ENCODE measurements at places on chromosomes 1 and 21. TPM values are rescaled to one million over a fixed set of nuclear protein-coding genes. Genes with fewer than 3 reads are reported as not detected.

BCL2L15 gene
- 0.03 TPM for polyA plus RNA-seq

C4BPA gene
- polyA plus RNA-seq: not detected

GRCh38 chr1:82346141-82346540 lies 545.4 kb downstream of the ADGRL2 start:
- no peaks in the 10 kb centered on the region for H3K27me3 ChIP-seq
- no peak overlapping the region for H3K4me3 ChIP-seq
- DNase-seq: no peak
- H3K4me1 ChIP-seq: no peaks in the 10 kb centered on the region
- H3K36me3 ChIP-seq: no peaks in the 10 kb centered on the region

DNA sequence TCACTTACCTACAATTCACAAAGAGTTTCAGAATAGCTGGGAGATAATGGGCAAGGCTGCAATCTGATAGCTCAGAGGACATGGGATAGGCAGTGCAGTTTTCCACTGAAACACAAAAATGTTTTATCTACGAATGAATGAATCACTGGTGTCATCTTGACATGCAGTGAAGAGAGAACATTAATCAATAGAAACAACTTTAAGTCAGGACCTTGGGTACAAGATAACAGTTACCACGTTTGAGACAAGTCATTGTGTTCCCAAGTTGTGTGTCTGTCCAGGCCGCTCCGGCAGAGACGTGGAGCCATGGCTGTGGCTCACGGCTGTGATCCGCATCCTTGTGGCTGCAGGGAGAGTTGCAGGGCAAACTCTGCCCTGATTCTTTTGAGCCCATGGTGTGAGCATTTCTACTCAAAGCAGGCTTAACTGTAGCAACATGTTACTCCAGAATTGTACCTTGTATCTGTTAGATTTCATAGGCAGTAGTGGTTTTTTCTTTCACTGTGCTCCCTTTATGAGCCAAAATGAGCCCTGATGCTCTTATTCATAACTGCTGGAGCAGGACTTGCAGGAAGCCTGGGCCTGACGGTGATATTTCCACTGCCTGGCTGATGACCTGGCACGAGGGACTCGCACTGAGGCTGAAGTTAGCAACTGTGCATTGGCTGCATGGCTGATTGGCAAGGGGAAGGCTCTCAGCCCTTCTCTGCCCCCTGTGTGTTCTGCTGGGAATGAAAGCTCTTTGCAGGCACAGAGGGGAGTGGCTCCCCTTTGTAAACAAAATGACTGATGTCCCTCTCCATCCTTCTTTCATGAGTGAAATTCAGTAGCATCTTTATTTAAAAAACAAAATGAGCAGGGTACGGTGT lies 465.2 kb downstream of the AJAP1 start:
- DNase-seq: no peak
- no peaks in the 10 kb centered on the region for H3K4me1 ChIP-seq
- H3K36me3 ChIP-seq: no peaks in the 10 kb centered on the region

GRCh38 chr1:64966158-64966971 lies at the start of gene JAK1:
JAK1 (minus strand) TSS chr1:64966549; CDS start chr1:64886264, 80,285 bp downstream.
- H3K4me1 ChIP-seq: peaks cover 2% of the 10 kb centered on the region
- DNase-seq: peak; percentile 73
- peak within 1 kb of the TSS; percentile 76 for H3K27ac ChIP-seq
- peak within 1 kb of the TSS; percentile 70 for H3K4me3 ChIP-seq
- peaks cover 1% of the 10 kb centered on the region for H3K36me3 ChIP-seq

- no peak overlapping the region for H3K4me3 ChIP-seq
- no peak overlapping the region for H3K27ac ChIP-seq
- H3K36me3 ChIP-seq: no peaks in the 10 kb centered on the region
- no peaks in the 10 kb centered on the region for H3K4me1 ChIP-seq
- H3K27me3 ChIP-seq: peaks cover 5% of the 10 kb centered on the region
These were observed 9.1 kb upstream of the AADACL4 start for GRCh38 chr1:12634696-12635202.

GRCh38 chr1:74689621-74690363 lies 16.2 kb upstream of the ERICH3 start:
- peak; percentile 26 for DNase-seq
- H3K36me3 ChIP-seq: no peaks in the 10 kb centered on the region
- no peak overlapping the region for H3K27ac ChIP-seq
- no peak overlapping the region for H3K4me3 ChIP-seq
- no peaks in the 10 kb centered on the region for H3K4me1 ChIP-seq

GRCh38 chr1:237814319-237814924 lies 76.3 kb downstream of the ZP4 start:
- H3K27me3 ChIP-seq: no peaks in the 10 kb centered on the region
- no peaks in the 10 kb centered on the region for H3K4me1 ChIP-seq
- H3K27ac ChIP-seq: no peak overlapping the region
- DNase-seq: peak; percentile 13

GRCh38 chr1:70146488-70146887 lies 58.9 kb downstream of the LRRC40 start:
- peak; percentile 70 for DNase-seq
- no peaks in the 10 kb centered on the region for H3K4me1 ChIP-seq
- H3K27ac ChIP-seq: no peak overlapping the region
- H3K36me3 ChIP-seq: no peaks in the 10 kb centered on the region

DNA sequence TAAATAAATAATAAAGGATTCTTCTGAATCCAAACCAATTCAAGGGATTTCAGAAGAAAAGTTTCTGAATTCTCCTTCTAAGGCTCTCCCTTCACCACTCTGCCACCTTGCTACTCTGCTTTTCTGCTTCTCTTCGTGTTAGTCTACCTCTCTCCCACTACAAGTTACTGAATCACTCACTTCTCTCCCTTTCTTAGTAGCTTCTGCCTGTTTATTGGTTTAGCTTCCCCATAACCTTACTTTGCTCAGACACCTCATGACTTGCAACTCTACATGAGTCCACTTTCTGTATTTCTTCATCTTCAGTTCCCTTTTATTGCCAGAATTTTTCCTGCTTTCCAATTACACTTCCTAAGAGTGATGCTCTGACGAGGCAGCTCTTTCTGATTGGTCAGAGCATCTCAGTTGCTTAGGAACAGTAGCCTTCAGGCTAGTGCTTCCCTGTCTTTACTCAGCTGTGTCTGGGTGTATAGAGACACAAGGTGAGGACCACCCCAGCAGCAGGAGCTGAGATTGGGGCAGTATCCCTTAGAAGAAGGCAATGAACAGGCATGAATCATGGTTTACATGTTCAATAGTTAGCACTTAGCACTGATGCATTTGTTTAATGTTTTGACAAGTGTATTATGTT lies 144.6 kb downstream of the SLC30A10 start:
- no peak for DNase-seq
- no peak overlapping the region for H3K4me3 ChIP-seq
- no peak overlapping the region for H3K27ac ChIP-seq
- H3K27me3 ChIP-seq: no peaks in the 10 kb centered on the region

DNA sequence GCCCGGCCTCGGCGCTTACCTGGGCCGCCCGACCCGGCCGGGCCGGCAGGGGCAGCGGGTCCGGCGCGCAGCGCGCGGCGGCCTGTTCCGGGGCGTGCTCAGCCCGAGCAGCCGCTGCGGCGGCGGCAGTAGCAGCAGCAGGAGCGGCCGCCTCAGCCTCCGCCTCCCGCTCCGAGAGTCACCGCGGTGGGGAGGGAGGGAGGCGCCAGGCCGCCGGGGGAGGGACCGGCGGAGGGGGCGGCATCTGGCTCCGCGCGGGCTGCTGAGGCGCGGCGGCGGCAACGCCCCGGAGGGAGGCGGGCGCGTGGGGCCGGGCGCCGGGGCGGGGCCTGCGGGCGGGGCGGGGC lies at the start of gene CTNNBIP1:
Gene CTNNBIP1 (minus strand): TSS at position 194 of the 347 bp plus-strand sequence. CDS start 38,205 bp downstream, outside the sequence.
- peak within 1 kb of the TSS; percentile 77 for H3K4me3 ChIP-seq
- DNase-seq: no peak
- H3K36me3 ChIP-seq: no peaks in the 10 kb centered on the region
- no peaks in the 10 kb centered on the region for H3K27me3 ChIP-seq
- H3K27ac ChIP-seq: peak within 1 kb of the TSS; percentile 62

DNA sequence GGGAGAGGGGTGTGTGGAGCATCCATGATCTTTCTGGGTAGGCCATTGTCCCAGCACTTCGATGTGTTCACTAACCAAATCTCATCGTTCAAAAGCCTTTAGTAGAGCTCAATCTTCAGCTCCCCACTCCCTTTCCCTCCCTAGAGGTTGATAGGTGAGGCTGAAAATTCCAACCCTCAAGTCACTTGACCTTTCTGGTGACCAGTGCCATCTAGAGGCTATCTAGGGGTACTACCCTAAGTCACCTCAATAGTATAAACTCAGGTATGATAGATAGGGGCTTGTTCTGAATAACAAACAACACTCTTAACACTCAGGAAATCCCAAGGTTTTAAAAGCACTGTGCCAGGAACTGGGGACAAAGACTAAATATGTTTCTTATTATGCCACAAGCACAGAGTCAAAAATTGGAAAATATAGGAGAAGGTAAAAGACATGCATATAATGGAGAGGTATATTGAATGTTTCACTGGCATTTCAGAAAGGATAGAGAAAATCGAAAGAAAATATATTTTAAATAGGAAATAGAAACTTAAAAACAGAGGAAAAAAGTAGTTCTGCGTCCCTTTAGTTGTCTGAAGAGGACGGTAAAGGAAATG lies 42.9 kb upstream of the CD53 start:
- no peaks in the 10 kb centered on the region for H3K36me3 ChIP-seq
- H3K4me3 ChIP-seq: no peak overlapping the region
- no peaks in the 10 kb centered on the region for H3K27me3 ChIP-seq
- H3K4me1 ChIP-seq: no peaks in the 10 kb centered on the region
- no peak overlapping the region for H3K27ac ChIP-seq
- peak; percentile 2 for DNase-seq

DNA sequence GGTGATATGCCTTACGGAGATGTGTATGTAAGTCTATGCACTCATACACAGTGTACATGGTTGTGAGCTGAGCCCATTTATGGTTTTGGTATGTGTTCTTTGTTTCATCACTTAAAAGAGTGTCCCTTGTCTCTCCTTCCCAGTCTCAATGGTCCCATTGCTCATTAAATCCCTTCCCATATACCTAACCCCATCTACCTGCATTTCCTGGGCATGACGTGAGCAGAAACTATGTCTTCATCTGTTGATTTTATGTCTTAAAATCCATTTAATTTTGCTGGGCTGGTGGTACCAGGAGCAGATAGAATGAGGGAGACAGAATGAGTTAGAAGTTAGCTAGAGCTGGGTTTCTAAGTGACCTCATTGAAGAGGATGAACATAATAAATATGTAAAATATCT lies 44.8 kb downstream of the ADAMTS1 start:
- no peak overlapping the region for H3K4me3 ChIP-seq
- H3K27ac ChIP-seq: no peak overlapping the region
- no peaks in the 10 kb centered on the region for H3K36me3 ChIP-seq

DNA sequence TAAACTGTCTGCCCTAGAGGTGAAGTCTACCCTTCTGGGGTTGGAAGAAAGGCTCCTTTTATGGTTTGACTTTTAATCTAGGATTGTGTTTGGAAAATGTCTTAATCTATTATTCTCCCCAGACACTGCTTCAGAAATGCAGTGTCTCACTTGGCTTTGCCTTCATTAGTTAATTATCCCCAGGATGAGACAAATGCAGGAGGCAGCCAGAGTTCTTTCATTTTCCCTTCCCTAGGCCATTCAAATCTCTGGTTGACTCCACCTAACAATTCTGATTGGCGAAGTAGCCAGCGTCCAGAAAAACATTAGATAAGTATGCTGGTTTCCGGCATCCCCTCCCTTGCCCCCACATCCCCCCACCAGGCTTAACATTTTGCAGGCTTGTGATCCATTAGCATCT lies 325.8 kb upstream of the PBX1 start:
- no peak overlapping the region for H3K4me3 ChIP-seq
- no peaks in the 10 kb centered on the region for H3K4me1 ChIP-seq
- H3K27ac ChIP-seq: no peak overlapping the region
- DNase-seq: no peak

DNA sequence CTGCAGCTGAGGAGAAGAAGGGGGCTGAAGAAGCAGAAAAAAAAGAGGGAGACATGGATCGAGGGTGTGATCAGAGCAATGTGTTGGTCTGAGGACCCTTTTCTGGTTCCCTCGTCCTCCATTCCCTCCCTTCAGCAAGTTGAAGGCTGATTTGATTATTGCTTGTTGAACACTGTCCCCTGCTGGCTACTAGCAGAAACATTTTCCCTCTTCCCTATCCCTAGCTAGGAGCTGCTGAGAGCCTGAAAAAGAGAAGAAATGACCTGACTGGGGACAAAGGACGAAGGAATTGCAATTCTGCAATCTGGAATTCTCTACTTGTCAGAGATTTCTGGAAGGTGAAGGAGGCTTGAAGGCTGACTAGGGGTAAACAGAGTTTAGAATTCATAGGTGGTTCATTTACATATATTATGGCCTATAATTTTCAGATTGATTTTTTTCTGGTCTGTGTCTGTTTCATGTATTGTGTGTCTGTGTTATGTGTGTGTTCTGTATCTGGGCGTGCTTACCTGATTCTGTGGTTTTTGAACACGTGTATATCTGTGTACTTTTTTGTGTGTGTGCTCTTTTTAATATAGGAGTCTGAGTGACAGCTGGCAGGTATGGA lies 9.8 kb downstream of the NHLH1 start:
- H3K36me3 ChIP-seq: no peaks in the 10 kb centered on the region
- H3K27ac ChIP-seq: no peak overlapping the region
- no peak overlapping the region for H3K4me3 ChIP-seq
- H3K4me1 ChIP-seq: no peaks in the 10 kb centered on the region
- peaks cover 2% of the 10 kb centered on the region for H3K27me3 ChIP-seq
- DNase-seq: peak; percentile 66

DNA sequence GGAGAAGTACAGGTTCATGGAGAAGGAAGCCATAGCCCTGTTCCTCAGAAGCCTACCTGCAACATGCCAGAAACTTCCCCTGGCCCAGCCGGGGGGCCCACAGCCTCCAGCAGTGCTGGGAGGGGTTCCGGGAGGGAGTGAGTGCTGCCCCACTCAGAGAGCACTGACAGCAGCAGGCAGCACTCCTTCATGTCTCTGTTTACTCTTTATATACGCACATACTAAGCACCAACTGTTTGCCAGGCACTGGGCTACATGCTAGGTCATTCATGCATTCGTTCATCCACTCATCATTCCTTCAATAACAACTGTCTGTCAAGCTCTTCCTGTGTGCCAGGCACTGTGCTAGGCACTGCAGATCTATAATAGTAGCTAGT lies 120.6 kb downstream of the TRABD2B start:
- no peaks in the 10 kb centered on the region for H3K27me3 ChIP-seq
- H3K4me1 ChIP-seq: no peaks in the 10 kb centered on the region
- H3K36me3 ChIP-seq: no peaks in the 10 kb centered on the region
- H3K4me3 ChIP-seq: no peak overlapping the region

DNA sequence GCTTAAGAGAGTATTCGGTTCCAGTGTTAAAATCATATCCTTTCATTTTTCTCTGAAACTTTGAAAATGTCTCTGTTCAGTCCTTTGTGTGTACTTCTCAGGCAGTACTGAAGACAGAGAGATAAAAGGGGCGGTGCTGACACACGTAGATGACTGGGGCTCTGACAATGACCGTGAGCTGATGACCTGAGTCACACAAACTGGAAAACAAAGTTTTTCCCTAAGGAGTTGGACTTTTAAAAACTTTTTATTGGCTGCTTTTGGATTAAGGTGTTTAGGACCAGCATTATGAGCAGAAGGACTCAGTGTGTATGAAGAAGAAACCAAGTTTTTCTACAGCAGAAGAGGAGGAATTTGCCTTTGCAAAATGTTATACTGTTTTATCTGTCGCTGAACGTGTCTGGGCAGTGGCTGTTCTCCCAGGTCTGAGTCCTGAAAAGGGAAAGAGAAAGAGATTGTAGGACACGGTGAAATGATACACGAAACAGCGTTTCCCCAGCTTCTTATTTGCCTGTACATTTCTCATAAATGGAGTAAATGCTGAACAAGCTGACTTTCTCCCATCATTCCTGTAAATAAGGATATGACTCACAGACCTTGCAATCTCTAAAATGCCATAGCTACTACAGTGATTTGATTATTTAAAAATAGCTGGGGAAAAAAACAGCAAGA lies 51.5 kb downstream of the MAP3K7CL start:
- H3K4me3 ChIP-seq: peak overlapping the region; percentile 30
- H3K36me3 ChIP-seq: no peaks in the 10 kb centered on the region
- H3K27me3 ChIP-seq: no peaks in the 10 kb centered on the region
- DNase-seq: peak; percentile 95
- H3K27ac ChIP-seq: peak overlapping the region; percentile 97

All from fibroblast of lung (primary cell).